ENCODE measurements at places on chromosomes 5 and 9.

DNA sequence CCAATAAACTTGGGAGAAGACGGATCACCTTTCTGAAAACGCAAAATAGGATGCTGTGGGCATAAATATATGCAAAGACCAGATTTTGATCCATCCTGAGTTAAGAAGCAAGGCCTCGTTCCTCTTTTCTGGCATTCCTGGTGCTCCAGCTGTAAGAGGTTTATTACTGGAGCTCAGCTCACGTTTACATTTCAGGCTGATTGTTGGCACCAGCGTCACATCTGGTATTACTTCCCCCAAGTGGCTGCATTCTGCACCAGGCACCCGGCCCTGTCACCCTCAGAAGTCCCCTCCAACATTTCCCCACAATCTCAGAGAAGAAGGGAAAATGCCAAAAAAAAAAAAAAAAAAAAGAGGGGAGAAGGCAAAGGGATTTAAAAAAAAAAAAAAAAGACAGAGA lies 348.7 kb downstream of the SLIT3 start:
- no peak for DNase-seq

DNA sequence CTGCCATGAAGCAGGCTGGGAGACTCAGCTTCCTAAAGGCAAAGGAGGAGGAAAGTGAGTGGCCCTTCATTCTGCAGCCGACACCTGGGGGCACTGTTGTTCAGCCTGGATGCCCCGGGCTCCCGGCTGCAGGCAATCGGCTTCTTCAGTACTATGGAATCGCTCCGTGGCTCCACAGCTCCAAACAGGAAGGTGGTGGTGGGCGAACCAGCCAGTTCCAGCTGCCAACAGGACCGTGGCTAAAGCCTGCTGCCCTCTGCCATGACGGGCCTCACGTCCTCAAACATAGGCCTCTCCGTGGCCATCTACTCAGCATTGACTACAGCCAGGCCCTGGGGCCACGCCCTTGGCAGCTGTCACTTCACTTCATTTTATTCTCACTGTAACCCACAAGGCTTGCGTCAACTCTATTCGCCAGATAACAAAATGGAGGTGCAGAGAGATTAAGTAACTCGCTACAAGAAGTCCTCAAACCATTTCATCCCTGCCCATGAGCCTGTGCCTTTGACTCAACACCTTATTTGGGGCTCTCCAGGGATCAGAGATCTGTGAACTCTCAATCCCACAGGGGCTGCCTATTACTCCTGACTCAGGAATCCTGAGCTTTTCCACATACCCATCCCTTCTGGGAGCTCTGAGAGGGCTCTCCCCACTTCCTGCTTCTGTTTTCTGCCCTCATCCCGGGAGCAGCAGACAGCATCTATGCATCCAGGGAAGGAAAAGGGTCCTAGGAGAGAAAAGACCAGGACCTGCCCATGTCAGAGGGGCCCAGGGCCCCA lies 38.0 kb downstream of the PAX5 start:
- DNase-seq: peak; percentile 52

DNA sequence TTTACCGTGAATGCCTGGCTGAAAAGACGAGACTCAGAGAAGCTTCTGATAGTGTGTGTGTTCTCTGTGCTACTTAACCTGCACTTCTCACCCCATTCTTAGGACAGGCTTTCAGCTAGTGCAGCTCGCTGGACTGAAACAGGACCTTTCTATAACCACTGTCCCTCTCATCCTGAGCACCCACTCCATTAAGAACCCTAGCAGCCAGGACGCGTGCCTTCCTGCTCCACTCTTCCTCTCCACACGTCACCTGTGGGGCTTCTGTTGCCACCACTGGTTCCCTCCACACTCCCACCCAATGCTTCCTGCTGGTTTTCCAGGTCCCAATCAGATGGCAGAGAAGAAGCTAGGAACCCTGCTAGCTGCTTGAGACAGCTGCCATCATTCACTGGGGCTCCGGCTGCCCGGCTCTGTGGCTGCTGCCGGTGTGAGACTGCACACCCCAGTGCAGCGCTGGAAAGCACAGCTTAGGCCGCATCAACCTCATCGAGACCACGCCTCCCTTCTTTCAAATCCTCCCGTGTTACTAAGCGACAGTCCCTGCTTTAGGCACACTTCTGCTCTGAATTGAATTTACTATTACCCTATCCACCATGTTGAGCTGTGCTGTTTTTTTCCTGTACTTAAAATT lies 44.0 kb downstream of the RNF130 start:
- DNase-seq: no peak

- peak; percentile 16 for DNase-seq
Observed at GRCh38 chr5:58871648-58872242, 288.9 kb downstream of the RAB3C start.

- DNase-seq: no peak
Observed at GRCh38 chr5:64603676-64604075, 86.6 kb upstream of the SHISAL2B start.
